ENCODE measurements at places on chromosomes 12 and 14.

DNA sequence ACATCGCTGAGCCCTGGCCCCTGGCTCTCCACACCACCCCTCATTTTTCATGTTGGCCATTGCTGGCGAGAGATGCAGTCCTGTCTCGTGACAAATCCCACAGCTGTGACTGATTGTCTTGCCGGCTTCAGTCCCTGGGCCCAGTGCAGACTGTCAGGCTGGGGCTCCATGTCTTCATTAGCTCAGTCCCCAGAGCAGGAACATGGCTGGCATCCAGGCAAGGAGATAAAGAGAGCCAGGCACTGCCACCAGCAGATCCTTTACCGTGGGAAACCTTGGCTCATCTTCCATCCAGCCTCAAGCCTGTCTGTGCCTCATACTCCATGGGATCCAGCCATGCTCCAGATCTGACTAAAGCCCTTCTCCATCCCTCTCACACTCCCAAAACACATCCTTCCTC, 284.7 kb upstream of the FKBP4 start:
- no peak for DNase-seq

GRCh38 chr12:90908465-90908864, 46.5 kb downstream of the CCER1 start:
- no peak for DNase-seq

GRCh38 chr12:117101953-117102799, 3.0 kb upstream of the TESC start:
- DNase-seq, result no peak

GRCh38 chr14:81691931-81692330, 158.3 kb upstream of the SEL1L start:
- DNase-seq, result no peak

- no peak for DNase-seq
These were observed 55.6 kb downstream of the FNTB start for GRCh38 chr14:65042296-65042695.

DNA sequence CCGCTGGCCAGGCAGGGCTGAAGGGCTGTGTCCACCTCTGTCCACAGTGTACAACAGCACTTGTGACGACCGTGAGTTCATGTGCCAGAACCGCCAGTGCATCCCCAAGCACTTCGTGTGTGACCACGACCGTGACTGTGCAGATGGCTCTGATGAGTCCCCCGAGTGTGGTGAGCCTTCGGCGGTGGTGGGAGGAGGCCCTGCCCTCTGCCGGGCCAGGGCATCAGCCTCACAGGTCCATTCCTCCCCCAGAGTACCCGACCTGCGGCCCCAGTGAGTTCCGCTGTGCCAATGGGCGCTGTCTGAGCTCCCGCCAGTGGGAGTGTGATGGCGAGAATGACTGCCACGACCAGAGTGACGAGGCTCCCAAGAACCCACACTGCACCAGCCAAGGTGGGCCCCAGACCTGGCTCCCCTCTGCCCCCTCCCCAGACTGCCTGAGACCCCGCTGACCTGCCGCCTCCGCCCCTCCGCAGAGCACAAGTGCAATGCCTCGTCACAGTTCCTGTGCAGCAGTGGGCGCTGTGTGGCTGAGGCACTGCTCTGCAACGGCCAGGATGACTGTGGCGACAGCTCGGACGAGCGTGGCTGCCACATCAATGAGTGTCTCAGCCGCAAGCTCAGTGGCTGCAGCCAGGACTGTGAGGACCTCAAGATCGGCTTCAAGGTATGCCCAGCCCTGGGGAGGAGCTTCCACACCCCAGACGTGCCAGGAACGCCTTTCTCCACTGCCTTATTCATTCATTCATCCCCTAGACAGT, 20.8 kb upstream of the NXPH4 start:
- DNase-seq, result no peak

DNA sequence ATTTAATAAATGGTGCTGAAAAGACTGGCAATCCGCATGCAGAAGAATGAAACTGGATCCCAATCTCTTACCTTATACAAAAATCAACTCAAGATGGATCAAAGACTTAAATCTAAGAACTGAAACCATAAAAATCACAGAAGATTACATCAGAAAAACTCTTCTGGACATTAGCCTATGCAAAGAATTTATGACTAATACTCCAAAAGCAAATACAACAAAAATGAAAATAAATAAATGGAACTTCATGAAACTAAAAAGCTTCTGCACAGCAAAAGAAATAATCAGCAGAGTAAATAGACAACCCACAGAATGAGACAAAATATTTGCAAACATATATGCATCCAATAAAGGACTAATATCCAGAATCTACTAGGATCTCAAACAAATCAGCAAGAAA, 14.3 kb upstream of the CLEC1A start:
- no peak for DNase-seq

DNA sequence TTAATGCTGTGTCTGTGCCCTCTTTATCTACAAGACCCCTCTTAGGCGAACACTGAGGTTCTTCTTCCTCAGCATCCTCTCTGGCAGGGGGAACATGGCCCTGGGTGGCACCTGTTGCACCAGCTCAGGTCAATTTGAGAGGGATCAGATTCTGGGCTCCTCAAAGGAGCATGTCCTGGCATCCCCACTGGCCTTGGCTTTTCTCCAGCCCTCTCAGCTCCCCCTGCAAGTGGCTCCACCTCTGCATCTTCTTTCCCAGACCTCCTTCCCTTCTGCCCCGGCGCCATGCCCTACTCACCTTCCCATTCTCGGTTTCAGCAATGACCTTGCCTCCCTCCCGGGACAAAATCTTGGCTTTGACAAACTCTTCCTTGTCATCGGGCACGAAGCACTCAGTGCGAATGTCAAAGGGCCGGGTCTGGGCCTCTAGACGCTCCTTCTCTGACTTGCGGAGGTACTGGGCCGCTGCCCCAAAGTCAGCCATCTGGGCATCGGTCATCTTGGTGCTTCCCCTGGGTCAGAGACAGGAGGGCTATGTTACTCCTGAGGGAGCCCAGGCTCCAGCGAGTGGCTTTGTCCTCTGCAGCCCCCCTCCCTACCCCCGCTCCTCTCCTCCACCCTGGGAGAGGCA, 1.2 kb downstream of the MYH6 start:
- no peak for DNase-seq

- DNase-seq, result no peak
These were observed 56.6 kb downstream of the BCL2L14 start for GRCh38 chr12:12127304-12127703.

DNA sequence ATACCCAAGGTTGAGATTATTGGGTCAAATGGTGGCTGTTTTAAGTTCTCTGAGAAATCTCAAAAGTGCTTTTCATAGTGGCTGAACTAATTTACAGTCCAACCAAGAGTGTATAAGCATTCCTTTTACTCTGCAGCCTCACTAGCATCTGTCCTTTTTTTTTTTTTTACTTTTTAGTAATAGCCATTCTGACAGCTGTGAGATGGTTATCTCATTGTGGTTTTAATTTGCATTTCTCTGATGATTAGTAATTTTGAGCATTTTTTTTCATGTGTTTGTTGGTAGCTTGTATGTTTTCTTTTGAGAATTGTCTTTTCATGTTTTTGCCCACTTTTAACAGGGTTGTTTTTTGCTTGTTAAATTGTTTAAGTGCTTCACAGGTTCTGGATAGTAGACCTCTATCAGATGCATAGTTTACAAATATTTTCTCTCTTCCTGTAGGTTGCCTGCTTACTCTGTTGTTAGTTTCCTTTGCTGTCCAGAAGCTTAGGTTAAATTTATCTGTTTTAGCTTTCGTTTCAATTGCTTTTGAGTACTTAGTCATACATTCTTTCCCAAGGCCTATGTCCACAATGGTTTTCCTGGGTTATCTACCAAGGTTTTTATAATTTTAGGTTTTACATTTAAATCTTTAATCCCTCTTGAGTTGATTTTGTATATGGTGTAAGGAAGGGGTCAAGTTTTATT, 881.3 kb upstream of the SEL1L start:
- DNase-seq, result no peak

All from AG04450 (cell line).